ENCODE measurements at places on chromosomes 5 and 9.

GRCh38 chr5:79287907-79288306 is 52.0 kb downstream of the JMY start:
- DNase-seq: no peak

DNA sequence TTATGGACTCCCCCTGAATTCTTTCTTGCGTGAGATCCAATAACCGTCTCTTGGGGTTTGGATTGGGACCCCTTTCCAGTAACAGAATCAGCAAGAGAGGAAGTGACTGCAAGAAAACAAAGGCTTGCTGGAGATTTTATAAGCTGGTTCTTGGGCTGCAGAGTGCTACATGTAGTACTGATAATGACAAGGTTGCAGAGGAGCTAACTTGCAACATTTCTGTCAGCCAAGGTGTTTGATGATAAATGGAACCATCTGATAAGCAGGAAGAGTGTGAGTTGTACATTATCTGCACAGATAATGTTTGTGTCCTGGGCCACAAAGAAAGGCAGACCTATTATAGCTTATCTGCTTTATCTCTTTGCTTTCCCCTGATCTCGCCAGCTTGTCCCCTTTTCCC is 37.1 kb downstream of the DNAJB5 start:
- no peak for DNase-seq

DNA sequence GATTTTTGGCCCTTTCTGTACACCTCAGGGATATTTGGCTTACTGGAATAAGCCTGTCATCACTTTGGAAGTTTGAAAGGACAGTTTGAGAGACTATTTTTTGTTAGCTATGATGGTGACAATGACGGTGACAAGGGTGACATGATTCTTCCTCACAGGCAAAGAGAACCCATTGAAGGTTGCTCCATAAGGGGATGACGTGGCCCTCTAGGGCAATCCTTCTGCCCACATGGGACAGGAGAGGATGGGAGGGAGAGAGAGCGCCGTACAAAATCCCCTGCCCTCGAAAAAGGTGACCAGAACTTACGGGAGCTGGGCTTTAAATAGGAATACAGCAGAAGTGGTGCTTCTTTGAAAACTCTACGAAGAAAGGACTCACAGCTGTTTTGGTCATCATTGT is 22.6 kb downstream of the HRH2 start:
- no peak for DNase-seq

- no peak for DNase-seq
Measured at GRCh38 chr9:125153712-125154367, 10.5 kb upstream of the SCAI start.

DNA sequence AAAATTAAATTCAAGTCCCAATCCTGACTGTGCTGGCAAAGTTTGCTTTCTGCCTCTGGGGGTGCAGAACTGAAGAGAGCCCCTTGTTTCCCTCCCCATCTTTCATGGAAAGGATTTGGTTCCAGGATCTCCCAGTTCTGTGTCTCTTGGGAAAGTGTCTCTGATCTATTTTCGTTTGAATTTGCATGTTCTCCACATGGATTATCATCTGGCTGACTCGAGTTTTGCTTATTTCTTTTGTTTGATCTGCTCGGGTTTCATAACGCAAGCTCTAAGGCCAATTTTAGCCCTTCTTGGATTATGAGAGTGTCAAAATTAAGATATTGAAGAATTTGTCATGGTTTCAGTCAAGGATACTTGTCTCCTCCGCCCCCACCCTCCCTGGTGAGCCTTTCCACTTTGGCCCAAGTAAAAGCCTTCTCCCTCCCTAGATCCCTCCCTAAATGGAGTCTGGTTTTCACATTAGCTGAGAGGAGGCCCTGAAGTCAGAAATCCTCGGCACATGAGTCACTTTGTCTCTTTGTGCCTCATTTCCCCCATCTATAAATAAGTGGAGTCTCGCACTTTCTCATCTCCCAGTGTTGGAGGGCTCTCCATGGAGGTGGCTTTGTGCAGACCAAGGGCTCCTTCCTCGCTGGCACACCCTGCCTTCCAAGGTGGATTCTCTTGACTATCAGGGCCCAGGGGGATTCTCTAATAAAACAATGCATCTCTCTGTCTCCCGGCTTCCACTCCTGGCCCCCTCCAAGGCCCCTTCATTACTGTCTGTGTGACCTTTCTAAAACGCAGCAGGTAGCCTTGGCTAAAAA is 17.3 kb downstream of the ADRB2 start:
- no peak for DNase-seq

GRCh38 chr5:36158144-36158543 is 6.2 kb downstream of the SKP2 start:
- no peak for DNase-seq

- DNase-seq: peak; percentile 39
Measured at GRCh38 chr9:86983620-86984259, 36.4 kb upstream of the GAS1 start.

GRCh38 chr5:33891788-33892619 is at the start of gene ADAMTS12:
Gene ADAMTS12, minus strand, starts transcription at chr5:33891990. Its CDS starts 134 bp downstream, at chr5:33891856.
- DNase-seq: peak; percentile 3

GRCh38 chr5:125634216-125634835 is 788.9 kb upstream of the GRAMD2B start:
- DNase-seq: no peak

DNA sequence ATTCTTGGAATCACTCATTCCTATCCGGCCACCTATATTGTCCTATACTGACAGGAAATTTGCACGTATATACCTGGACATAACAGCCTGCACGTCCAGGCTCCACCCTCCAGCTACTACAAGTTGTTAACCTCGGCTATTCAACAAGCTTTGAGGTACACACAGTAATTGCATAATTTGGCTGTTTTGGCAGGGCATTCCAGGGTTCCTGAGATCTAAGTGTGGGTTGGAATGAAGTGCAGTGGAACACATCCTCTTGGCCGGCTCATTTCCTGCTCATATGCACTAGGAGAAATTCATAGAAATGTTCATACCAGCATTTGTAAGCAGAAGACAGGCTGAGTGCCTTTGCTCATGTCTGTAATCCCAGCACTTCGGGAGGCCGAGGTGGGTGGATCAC is 222.3 kb downstream of the FBXL7 start:
- DNase-seq: no peak

DNA sequence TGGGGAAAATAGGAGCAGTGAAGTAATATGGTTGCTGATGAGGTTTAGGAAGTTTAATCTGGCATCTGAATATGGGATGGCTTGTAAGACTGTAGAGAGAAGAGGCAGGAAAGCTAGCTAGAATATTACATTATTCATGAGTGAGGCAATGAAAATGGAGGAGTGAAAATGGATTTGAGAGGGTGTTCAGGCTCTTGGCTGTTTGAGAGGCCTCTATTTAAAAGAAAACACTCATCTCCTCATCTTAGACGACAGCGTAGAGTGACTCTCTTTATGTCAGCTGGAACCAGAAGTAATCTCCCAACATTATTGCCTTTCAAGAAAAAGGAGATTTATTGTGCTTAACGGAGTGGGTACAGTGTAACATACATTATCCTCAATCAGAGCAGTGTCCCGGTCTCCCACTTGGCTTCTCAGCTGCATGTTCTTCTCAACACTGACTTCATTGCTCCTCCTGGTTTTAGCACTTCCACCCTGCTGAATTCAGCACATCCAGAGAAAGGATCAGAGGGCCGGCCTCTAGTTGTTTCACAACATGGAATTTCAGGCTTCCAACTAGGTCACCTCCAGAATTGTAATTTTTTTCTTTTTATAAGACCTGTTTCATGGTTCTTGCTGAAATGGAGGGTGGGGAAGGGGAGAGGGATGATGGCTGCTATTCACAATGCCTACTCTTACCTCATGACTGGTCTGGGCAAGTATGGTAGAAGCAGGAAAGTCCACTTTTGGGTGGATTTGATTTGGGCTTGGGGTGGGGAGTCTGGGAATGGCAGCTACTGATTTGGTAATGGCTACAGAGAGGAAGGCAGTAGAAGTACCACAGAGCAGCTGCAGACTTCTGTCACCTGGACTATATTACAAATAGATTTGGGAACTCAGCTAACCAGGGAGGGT is 52.9 kb upstream of the KIAA1958 start:
- DNase-seq: no peak

DNA sequence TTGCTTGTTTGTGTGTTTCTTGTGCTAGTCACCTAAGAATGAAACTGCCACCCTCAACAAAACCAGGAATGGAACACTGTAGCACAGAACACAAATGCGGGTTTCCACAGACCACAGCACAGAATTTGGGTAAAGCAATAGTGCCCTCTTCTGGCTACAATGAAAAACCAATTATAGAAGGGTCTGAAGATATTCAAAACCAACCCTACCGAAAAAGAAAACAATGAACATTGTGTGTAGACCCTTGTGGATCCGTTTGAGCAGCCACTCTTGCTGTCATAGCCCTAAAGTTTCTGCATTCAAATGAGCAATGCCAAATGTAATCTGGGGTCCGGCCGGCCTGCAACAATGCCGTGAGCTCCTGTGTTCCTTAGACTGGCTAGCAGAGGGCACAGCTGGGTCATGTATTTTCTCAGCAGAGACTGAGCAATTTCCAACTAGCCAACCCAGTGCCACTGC is 8.3 kb upstream of the ENC1 start:
- DNase-seq: peak; percentile 65

DNA sequence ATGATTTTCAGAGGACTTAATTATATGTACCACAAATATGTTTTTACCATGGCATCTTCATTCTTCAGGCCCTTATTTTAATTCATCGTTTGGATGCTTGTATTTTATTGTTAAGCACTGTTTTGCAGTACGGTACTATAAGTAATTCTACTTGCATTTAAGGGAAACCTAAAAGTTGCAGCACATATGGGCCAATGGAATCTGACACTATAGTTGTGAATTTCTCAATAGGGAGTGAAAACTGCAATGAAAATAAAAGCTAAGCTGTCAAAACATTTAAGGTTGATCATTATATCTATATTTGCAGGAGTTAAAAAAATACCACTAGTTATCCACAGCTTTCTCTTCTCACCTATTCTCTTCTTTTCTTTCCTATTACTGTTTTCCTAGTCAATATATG is 1071.8 kb downstream of the MAT2B start:
- no peak for DNase-seq

- peak; percentile 36 for DNase-seq
Measured at GRCh38 chr5:66171349-66172344, 27.5 kb downstream of the SREK1 start.

DNA sequence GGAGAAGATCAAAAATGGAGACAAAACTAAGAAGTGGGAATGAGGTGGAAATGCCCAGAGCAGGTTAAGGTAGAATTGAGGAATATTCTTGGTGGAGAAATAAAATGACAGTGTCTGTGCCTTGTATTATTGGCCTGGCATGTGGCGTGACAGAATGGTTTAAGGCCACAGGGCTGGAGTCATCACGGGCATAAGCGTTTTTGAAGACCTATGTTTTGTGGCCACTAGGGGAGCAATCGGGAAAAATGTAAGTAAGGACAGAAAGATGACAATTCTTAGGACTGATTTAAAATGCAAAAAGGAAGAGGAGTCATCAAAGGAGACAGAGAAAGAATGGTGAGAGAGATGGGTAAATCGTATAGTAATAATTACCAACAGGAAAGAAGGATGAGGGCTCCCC is 72.2 kb upstream of the EPB41L4A start:
- no peak for DNase-seq
